AG04449 (cell line): ENCODE measurements at places on chromosomes 13 and 19.

GRCh38 chr19:571566-571974 lies 826 bp upstream of the BSG start:
- no peak for DNase-seq

DNA sequence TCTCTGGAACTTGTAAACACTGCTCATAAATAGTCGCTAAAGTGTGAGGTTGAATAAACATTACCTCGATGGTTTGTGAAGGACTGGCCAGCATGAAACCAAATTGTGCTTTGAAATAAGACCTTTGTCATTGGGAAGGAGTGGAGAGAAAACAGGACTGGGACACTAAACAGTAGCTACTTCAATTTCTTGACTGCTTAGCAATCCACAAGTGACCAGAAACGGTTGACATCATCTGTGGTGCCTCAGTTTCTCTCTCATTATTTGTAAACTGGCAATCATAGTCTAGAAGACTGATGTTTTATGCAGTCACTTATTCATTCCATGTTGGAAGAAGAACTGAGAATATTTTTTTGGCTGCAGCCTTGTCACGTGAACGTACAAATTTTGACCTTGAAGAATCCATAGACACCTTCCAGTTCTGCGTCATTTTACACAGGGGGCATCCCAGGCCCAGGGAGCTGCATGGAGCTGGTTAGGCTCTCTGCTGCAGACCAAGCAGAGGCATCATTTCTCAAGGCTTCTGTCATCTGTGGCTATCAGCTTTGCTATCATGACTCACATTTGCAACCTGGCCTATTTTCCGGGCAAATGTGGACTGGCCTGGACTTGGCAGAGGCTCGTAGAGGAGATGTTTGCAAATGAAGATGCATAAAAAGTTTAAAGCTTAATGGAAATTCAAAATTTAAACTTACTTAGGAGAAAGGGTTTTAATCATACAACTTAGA lies 391.8 kb downstream of the FGF9 start:
- DNase-seq = no peak

DNA sequence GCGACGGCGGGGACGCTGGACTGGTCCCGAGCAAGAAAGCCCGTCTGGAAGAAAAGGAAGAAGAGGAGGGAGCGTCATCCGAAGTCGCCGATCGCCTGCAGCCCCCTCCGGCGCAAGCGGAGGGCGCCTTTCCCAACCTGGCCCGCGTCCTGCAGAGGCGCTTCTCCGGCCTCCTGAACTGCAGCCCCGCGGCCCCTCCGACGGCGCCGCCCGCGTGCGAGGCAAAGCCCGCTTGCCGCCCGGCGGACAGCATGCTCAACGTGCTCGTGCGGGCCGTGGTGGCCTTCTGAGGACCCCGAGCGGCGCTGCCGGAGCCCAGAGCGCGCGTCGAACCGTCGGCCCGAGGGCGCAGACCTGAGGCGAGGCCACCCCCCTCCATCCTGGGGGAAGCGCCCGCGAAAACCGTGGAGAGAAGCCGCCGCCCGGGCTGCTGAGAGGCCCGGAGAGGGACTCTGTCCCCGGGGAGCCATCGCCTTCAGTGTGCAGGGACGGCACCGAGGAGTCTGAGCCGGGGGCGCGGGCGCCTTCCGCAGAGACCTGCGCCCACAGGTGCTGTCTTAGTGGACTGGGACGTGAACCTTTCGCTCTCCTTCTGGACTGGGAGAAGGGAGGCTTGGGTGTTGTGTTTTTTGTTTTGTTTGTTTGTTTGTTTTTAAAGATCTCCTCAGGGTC lies 3.5 kb downstream of the IER2 start:
- DNase-seq = no peak

DNA sequence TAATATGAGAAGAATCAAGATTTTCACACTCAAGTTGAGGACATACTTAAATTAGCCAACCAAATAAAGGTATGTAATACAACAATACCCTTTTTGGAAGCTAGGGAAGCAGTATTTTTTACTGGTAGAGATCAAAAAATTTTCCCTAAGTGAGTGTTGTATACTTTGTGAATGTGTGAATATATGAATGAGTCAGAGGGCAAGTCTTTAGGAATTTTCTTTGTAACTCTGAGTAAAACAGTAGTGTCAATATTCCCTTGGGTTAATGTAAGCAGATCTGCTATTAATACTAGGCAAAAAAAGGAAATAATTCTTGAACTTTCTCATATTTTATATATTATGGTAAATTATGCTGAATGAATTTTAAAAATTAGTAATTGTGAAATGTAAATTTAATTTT lies 1161.8 kb upstream of the MIR17HG start:
- DNase-seq = no peak

DNA sequence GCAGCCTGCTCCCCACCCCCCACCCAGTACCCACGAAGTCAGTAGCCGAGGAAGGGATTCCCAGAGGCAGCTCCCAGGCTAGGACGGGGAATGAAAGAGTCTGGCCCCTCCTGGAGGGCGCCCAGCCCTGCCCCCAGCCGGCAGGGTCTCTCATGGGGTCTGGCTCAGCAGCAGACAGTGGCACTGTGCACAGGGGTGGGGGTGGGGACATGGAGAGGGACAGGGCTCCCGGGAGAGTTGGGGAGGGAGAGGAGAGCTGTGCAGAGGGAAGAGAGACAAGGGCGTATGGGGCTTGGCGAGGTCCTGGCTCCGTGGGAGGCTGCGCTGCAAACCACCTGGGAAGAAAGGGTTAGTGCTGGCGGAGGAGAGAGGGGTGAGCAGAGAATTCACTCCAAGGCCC lies 27.7 kb upstream of the ASF1B start:
- DNase-seq = no peak

GRCh38 chr19:42989851-42990250 lies 36.4 kb downstream of the PSG11 start:
- no peak for DNase-seq

- no peak for DNase-seq
Measured at GRCh38 chr13:30463787-30464495, 1.8 kb downstream of the HMGB1 start.

GRCh38 chr13:43360892-43361610 lies 337.7 kb downstream of the DNAJC15 start:
- no peak for DNase-seq

GRCh38 chr13:50451609-50452008 lies 391.9 kb downstream of the DLEU7 start:
- DNase-seq = no peak

DNA sequence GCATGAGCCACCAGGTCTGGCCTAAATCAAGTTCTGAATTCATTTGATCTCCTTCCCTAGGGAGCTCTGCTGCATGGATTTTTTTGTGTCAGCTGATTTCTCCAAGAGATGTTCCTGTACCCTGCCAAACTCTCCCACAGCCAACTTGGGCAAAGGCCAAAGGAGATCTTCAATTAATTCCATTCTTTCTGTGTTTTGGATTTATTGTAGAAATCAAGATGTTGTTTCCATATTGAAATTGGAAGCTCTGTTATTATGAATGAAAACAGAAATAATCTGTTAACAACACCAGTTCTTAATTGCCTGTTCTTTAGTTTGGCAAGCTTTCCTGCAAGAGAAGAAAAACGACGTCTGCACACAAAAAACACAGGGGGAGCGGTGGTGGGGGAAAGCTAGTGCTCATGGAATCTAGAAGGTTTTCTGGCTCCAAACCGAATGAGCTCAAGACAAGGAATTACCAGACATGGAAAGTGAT lies 86.5 kb upstream of the ABCC4 start:
- no peak for DNase-seq

DNA sequence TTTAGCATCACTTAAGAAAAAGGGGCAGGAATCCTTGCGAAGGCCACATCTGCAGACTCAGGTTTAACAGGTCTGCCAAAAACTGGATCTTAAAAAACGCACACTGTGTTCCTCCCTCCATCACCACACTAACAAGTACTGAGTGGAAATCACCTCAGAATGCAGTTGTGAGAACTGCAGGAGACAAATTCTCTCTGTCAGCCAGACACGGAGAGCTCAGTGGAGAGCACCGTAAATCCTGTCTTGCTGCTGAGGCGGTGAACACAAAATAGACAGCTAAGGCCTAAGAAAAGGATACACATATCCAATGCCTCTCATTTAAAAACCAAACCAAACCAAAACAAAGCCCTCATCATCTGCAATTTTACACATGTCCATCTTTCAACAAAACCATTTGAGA lies 1287.6 kb downstream of the EFNB2 start:
- no peak for DNase-seq

DNA sequence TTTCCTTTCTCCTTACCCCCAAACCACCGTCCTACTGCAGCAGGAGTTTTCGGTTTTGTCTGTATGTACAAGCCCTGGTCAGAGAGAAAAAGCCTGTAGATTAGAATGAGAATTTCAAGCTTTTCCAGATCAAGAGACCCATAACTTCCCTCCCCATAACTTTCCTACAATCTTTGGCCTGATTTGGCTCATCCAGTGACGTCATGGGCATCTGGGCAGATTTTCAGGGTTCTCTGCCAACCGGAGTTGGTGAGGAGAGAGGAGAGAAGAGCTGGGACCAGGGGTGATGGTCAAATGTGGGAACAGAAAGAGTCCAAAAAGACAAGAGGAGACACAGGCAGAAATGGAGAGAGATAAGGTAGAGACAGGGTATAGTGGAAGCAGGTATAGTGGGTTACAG lies 10.5 kb downstream of the IZUMO2 start:
- DNase-seq = no peak

DNA sequence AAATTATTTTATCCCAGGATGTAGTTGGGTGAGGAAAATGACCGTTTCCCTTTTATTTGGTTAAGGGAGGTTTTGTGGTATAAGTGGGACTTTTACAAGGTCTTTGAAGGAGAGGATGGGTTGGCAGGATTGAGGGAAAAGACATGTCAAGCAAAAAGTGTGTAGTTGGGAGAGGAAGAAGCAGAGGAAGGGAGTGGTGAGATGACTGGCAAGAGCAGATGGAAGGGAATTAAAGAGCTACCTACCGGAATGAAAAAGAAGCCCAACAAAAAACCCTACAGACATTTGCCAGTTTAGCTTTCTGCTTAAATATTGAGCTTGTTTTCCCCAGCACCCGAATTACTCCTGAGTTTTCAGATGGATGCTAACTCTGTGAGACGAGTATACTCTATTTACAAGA lies 19.6 kb downstream of the FRY start:
- DNase-seq = no peak

GRCh38 chr13:46544811-46545210 lies 8.2 kb upstream of the LRCH1 start:
- no peak for DNase-seq

GRCh38 chr19:47564081-47564480 lies 8.9 kb downstream of the ZNF541 start:
- no peak for DNase-seq

GRCh38 chr19:50833802-50834167 lies 411 bp upstream of the KLK15 start:
- DNase-seq = no peak

DNA sequence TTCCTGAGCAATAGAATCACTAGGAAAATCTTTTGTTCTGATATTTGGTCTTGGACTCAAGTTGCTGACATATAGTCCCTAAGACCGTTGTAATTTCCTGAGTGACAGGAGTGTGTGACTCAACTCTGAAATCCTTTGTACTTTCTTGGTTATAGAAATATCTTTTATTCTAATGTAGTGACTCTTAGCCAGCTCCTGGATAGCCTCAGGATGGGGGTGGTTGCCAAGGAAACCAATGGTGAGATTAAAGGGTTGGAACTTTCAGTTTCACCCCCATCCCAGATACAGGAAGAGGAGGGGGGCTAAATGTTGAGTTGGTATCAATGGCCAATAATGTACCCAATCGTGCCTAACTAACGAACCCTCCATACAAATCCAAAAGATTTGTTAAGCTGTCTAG lies 41.8 kb downstream of the MBD3L2B start:
- no peak for DNase-seq
